RWPE2 (cell line): ENCODE measurements at places on chromosomes 2 and 18.
A peak's percentile ranks its signal among the peaks of the same experiment; 100 is the strongest.

GRCh38 chr18:22552254-22552653 lies 134.5 kb upstream of the CTAGE1 start:
- no peak overlapping the region for H3K4me3 ChIP-seq
- H3K27me3 ChIP-seq, result no peaks in the 10 kb centered on the region
- H3K27ac ChIP-seq, result peak overlapping the region; percentile 99
- peaks cover 26% of the 10 kb centered on the region for H3K4me1 ChIP-seq
- no peaks in the 10 kb centered on the region for H3K36me3 ChIP-seq

DNA sequence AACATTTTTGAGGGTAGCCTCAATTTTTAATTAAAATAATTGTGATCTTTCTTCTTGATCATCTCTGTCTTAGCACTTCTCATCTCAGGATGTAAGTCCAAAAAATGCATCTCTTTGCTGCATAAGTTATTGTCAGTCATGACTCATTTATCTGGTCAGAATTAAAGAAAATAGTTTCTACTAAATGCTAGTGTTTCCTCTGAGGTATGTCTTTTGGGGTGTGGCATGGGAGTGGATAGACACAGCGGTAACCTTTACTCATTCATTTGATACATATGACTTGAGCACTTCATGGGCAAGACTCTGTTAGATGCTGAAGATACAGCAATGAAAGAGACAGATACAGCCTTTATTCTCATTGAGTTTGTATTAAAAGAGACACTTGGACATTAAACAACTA lies 284.7 kb downstream of the IRS1 start:
- no peak for DNase-seq
- peaks cover 18% of the 10 kb centered on the region for H3K4me1 ChIP-seq
- no peak overlapping the region for H3K4me3 ChIP-seq
- H3K27ac ChIP-seq, result peak overlapping the region; percentile 62
- H3K36me3 ChIP-seq, result no peaks in the 10 kb centered on the region

DNA sequence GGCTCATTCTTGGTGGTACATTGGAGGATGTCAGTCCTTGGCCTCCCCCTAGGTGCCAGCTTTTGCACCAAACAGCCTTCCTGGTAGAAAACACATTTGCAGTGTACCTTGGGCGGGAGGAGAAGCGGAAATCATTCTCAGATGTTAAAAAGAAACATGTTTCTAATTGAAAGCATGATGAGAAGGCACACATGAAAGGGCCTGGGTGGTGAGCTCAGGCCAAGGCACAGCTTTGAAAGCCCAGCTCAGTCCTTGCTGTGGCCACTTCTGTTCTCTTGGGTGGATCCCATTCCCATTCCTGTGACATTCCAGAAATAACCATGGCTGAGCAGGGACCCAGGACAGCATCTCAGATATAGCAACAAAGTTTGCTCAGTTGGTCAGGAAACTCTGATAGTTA lies 71.5 kb downstream of the LTBP1 start:
- no peaks in the 10 kb centered on the region for H3K36me3 ChIP-seq
- no peak overlapping the region for H3K27ac ChIP-seq
- peaks cover 26% of the 10 kb centered on the region for H3K4me1 ChIP-seq
- no peaks in the 10 kb centered on the region for H3K27me3 ChIP-seq

DNA sequence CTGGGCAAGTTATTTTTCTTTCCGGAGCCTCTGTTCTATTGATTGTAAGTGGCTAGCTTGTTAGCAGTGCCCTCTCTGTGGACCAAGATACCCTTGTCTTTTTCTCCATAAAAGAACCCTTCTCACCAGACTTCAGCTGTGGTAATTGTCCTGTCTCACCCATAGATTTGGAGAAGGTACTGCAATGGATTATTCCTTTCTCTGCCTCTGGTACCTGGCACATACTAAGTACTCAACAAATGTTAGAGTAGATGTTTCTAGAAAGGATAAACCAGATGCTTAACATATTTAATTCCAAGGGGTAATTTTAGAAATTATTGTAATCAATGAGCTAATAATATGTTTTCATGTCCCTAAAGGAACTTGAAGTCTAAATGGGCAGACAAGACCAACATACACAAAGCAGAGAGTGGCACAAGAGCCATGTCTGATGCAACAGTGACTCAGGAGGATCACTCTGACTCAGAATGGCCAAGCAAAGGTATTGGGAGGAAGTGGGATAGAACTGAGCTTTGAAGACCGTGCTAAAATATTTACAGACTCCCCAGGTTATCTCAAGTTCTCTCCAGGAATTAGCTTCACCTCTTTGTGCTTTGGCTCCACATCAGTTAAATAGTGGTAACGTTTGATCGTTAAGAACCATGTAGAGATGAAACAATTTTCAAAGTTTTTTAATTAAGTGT lies 129.7 kb upstream of the OSR1 start:
- peaks cover 15% of the 10 kb centered on the region for H3K4me1 ChIP-seq
- no peaks in the 10 kb centered on the region for H3K36me3 ChIP-seq
- H3K4me3 ChIP-seq, result no peak overlapping the region
- no peak for DNase-seq

DNA sequence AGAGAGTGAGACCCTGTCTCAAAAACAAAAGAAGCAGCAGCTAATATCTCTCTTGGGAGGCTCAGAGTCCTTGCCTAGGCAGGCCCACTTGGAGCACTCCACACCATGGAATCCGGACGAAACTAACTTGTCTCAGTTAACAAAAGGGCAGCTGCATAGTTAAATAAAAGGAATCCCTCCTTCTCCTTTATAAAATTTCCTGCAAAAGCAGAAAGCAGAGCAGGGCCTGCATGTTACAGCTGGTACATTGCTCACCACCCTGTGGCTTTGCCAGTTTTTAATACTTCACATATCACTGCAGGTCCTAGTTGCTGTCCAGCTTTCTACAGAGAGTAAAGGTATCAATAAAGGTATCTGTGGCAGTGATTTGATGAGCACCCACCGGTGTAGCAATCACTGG lies 93.6 kb downstream of the ASAP2 start:
- peaks cover 63% of the 10 kb centered on the region for H3K36me3 ChIP-seq
- H3K4me1 ChIP-seq, result peaks cover 18% of the 10 kb centered on the region
- no peaks in the 10 kb centered on the region for H3K27me3 ChIP-seq
- peak overlapping the region; percentile 75 for H3K27ac ChIP-seq
- no peak for DNase-seq
- H3K4me3 ChIP-seq, result no peak overlapping the region

DNA sequence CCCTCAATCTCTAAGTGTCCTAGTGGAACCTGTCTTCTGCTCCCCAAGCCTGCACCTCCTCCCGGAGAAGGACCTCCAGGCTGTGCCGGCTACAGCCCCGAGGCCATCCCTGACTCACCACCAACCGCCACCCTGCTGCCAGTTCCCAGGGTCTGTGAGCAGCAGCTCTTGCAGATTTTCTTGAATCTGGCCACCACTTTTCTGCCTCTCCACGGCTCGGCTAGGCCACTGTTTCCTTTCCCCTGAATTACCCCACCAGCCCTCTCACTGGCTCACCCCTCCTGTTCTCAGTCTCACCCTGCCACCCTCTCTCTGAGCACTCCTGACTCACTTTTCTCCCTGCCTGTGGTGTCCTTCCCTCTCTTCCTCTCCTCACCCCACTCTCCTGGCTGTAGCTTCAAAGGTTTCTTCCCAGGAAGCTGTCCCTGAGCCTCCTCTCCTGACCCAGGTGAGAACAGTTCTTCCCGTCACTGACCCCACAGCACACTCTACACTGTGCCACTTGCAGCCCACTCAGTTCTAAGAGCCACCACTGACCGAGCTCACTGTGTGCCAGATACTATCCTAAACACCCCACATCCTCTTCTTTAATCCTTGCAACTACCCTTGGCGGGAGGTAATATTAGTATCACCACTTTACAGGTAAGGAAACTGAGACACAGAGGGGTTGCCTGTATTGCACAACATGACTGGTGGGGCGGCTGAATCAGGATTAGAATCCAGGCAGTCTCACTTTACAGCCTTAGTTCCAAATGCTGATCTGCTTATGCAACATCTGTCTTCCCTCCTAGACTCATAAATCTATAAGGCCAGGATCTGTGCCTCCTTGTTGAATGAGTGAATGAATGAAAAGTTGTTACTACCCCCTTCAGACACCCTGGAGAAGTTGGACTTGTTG lies 111.6 kb downstream of the SMAD7 start:
- no peak for DNase-seq
- H3K27me3 ChIP-seq, result no peaks in the 10 kb centered on the region
- no peaks in the 10 kb centered on the region for H3K36me3 ChIP-seq
- no peak overlapping the region for H3K4me3 ChIP-seq
- peaks cover 48% of the 10 kb centered on the region for H3K4me1 ChIP-seq

DNA sequence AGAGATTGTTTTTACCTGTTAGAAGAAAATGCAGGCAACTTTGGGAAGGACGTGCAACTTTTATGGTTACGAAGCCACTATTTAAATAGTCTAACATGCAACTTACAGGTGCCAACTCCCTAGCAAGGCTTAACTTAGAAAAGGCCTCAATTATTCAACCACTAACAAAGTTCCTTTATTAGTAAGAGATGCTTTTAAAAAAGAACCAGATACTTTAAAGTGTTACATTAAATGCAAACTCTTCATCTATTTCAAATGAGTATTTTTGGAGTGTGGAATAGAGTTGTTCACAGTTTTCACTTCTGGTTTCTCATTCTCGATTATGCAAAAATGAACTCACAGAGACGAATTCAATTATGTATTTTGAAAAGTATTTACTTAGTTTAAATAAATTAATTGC lies 51.7 kb downstream of the PELI1 start:
- no peak overlapping the region for H3K4me3 ChIP-seq
- no peak overlapping the region for H3K27ac ChIP-seq
- DNase-seq, result no peak

DNA sequence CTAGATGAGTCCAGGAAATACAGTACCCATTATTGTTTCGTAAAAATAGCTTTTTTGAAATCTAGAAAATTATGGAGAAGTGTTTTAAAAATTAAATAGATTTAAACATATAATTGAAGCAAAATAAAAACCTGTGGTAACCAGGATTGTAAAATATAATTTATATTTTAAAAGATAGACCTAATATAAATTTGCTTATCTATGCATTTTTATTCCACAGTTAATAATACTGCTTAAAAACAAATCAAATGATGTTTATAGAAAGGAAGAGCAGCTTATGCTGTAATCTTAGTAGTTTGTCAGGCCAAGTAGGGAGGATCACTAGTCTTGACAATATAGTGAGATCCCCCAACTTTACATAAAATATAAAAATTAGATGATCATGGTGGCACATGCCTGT lies 388.9 kb upstream of the CNTNAP5 start:
- H3K27me3 ChIP-seq, result no peaks in the 10 kb centered on the region
- no peak overlapping the region for H3K4me3 ChIP-seq
- no peak overlapping the region for H3K27ac ChIP-seq
- no peaks in the 10 kb centered on the region for H3K4me1 ChIP-seq

DNA sequence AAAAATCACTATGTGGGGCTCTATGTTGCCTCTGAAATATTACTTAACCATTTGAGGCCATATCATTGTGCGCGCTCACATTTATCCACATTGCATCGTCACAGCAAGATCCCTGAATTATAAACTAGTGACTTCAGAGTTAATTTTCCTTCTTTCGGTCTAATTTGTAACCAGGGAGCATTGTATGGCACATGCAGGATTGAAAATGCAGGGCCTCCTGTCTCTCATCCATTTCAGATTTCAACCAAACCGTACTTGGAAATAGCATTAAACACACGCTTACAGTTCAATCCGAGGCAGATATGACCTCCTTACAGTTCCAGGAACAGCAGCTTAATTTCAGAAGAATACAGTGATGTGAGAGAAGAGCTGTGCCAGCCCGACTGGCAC lies 532 bp downstream of the MYOM1 start:
- H3K27me3 ChIP-seq, result no peaks in the 10 kb centered on the region
- no peaks in the 10 kb centered on the region for H3K36me3 ChIP-seq
- H3K27ac ChIP-seq, result no peak overlapping the region
- H3K4me3 ChIP-seq, result no peak overlapping the region
- DNase-seq, result no peak

DNA sequence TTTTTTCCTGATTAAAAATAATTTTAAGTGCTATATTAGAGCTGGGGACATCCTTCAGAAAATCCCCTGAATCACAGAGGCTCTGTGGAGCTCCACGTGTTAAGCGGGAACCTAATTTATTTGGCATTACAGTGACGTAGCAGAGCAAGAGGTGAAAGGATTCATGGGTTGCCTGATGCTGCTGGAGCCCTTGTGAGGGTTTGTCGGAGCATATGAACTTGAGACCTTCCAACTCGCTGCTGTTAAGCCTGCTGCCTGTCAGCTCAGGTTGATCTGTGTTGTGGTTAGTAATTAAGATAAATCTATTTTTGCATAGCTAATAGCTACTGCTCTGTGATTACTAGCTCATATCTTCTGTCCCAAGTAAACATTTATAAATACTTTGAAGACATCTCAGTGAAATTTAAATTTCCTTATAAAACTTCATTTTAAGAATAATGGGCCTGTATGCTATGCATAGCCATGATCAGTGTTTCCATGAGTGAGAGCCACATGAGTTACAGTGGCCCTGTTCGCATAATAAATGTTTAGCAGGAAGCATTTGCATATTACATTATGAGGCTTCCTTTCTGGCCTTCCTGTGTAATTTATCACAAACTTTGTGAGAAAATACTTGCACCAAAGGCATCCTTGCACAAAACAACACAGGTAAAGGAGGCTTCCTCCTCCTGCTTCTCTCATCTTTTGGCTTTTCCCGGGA lies 438.9 kb downstream of the PTPRM start:
- no peaks in the 10 kb centered on the region for H3K4me1 ChIP-seq
- H3K36me3 ChIP-seq, result no peaks in the 10 kb centered on the region
- no peaks in the 10 kb centered on the region for H3K27me3 ChIP-seq

GRCh38 chr18:66156946-66157687 lies 406.3 kb downstream of the CDH7 start:
- no peaks in the 10 kb centered on the region for H3K4me1 ChIP-seq
- no peak overlapping the region for H3K4me3 ChIP-seq
- no peaks in the 10 kb centered on the region for H3K27me3 ChIP-seq
- no peak overlapping the region for H3K27ac ChIP-seq
- H3K36me3 ChIP-seq, result no peaks in the 10 kb centered on the region
- DNase-seq, result no peak

- H3K27ac ChIP-seq, result peak overlapping the region; percentile 88
- H3K4me3 ChIP-seq, result peak overlapping the region; percentile 73
- no peaks in the 10 kb centered on the region for H3K36me3 ChIP-seq
- no peaks in the 10 kb centered on the region for H3K4me1 ChIP-seq
- no peak for DNase-seq
Measured at GRCh38 chr2:202377207-202377761, 1.2 kb downstream of the BMPR2 start.
